ENCODE measurements at places on chromosomes 12 and 14.
A peak's percentile ranks its signal among the peaks of the same experiment; 100 is the strongest.

- no peak for DNase-seq
Observed at GRCh38 chr12:95116341-95116740, 42.9 kb upstream of the NR2C1 start.

- DNase-seq: no peak
Observed at GRCh38 chr14:60278350-60278749, 29.3 kb downstream of the PPM1A start.

- no peak for DNase-seq
Observed at GRCh38 chr14:93103392-93104080, 12.2 kb downstream of the ITPK1 start.

DNA sequence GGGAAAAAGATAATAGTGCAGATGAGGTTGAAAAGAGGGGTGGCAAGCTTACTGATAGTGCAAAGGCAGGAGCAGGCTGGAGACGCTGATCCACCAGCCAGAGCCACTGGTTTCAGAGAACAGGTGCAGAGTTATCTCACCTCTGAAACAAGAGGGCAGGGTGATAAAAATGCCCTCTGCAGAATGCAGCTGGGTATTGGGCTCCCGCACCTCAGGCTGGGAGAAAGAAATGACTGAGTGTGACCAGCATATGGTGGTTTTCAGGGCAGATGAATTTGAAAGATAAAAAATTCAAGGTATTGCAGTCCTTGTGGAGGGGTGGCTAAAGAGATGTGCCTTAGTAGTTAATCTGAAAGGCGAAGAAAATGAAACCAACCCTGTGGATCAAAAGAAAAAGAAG, 2.9 kb upstream of the TMEM30B start:
- DNase-seq: no peak

GRCh38 chr12:62426089-62426488, 40.5 kb upstream of the MON2 start:
- DNase-seq: no peak

DNA sequence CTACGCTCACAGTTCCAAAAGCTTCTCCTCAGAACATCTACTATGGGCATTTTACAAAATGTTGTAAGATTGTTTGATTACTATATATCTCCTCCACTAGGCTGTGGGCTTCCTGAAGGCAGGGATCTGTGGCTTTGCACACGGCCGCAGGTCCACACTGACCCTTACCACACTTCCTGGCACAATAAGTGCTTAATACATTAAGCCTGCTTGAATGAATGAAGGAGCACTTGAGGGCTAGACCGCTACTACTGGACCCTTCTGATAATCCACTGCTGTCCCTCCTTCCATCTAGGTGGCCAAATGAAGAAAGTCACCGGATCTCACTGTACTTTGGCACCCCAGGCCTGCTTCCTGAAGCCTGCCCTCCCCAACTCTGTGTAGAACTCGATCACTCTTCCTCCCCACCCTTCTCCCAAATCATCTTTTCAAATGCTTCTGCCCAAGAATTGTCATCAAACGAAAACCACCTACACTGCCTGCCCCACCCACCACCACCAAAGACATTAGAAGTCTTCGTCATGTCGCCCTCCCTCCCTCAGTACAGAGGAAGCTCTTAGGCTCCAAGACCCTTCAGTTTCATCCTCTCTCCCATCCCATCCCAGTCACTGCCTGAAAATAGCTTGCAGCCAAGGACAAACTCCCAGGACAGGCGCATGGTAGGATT, 596 bp upstream of the ZBTB39 start:
- no peak for DNase-seq

DNA sequence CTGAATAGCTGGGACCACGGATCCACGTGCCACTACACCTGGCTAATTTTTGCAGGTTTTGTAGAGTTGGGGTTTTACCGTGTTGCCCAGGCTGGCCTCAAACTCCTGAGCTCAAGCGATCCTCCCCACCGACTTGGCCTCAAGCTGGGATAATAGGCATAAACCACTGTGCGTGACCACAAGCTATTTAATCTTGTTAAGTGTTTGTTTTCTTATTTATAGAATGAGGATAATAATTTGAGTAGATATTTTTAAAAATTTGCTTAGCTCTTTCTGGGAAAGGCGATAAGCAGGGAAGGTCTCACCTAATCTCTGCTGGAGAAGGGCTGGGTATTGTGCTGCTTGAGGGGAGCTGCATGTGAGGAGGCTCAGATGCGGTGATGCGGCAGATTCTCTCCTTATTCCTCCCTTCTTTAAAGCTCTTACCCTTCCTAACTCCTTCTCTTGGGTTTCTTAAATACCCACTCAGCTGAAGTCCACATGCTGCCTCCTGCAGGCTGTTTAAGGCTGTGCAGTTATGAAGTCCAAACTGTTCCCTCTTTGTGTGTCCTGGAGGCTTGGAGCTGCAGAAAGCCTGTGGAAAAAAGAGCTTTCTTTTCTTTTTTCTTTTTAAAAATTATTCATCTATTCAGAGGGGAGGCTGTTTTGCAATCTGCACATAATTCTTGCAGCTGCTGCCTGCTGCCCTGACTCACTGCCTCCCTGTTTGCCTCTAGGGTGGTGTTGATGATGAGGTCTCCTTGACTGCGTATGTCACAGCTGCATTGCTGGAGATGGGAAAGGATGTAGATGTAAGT, 37.9 kb downstream of the A2ML1 start:
- peak; percentile 36 for DNase-seq

- no peak for DNase-seq
Observed at GRCh38 chr12:86748894-86749293, 492.7 kb upstream of the MGAT4C start.
